ENCODE measurements at places on chromosomes 1 and 21.

DNA sequence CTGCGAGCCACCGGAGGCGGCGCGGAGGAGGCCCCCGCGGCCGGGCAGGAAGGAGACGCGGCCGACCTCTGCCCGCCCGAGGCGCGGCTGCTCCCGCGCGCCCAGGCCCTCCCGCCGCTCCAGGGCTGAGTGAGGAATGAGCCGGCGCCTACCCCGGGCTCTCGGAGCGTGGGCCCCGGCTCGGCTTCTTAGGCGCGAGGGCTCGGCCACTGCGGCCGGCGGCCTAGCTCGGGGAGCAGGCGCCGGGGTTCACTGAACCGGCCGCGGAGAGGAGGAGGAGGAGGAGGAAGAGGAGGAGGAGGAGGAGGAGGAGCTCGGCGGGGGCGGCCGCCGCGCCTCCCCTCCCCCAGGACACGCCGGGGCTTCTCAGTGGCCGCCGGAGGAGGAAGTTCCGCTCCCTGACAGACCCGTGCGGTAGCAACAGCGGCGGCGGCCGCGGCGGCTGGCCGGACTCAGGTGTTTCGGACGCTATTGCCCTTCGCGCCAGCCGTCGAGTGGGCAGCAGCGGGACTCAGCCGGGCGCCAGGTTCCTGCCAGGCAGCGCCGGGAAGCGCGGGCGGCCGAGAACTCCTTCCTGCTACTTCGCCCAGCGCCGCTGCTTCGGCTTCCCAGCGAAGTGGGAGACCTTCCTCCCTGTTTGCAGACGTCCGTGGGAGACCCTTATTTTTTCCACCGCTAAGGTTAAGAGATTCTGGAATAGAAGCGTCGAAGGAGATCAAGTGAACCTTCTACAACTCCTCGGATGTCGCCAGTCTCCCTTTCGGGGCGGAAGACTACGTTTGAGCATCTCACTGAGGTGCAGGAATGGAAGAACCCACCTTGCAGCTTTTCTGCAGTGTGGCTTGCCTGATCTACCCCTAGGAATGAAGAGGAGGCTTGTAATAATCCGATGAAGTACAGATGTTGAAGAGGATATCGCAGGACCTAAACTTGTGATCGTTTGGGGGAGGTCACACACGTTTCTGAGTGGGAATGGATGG lies at the start of gene MAN1A2:
Gene MAN1A2 (plus strand): TSS at position 404 of the 980 bp plus-strand sequence. CDS start 735 bp downstream, outside the sequence.
- peak; percentile 81 for DNase-seq

- DNase-seq, result no peak
Observed at GRCh38 chr1:154155251-154155650, 378 bp upstream of the NUP210L start.

DNA sequence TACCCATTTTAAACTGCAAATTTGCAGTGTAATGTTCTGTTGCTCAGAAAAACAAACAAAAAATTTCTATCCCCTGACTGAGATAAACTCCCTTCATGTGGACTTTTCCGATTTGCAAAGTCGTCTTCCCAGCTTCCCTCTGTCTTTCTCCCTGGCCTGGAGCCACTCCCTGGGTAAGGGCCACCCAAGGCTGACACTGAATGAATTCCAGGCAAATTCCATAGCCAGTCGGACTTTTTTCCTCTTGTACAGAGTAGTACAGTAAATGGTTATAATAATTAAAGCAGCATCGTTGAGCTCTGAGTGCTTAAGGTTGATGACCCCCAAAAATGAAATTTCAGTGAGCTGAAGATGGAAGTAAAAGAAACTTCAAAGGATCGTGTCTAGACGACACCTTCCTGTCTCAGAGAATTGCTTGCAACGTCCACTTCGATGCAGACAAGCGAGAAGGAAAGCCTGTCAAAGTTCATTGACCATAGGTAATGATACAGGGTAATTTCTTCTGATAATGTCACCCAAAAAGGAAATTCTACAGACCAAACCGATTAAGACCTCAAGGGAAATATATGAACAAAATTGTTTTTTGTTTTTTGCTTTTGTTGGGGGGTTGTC lies 33.6 kb upstream of the LHX8 start:
- no peak for DNase-seq

DNA sequence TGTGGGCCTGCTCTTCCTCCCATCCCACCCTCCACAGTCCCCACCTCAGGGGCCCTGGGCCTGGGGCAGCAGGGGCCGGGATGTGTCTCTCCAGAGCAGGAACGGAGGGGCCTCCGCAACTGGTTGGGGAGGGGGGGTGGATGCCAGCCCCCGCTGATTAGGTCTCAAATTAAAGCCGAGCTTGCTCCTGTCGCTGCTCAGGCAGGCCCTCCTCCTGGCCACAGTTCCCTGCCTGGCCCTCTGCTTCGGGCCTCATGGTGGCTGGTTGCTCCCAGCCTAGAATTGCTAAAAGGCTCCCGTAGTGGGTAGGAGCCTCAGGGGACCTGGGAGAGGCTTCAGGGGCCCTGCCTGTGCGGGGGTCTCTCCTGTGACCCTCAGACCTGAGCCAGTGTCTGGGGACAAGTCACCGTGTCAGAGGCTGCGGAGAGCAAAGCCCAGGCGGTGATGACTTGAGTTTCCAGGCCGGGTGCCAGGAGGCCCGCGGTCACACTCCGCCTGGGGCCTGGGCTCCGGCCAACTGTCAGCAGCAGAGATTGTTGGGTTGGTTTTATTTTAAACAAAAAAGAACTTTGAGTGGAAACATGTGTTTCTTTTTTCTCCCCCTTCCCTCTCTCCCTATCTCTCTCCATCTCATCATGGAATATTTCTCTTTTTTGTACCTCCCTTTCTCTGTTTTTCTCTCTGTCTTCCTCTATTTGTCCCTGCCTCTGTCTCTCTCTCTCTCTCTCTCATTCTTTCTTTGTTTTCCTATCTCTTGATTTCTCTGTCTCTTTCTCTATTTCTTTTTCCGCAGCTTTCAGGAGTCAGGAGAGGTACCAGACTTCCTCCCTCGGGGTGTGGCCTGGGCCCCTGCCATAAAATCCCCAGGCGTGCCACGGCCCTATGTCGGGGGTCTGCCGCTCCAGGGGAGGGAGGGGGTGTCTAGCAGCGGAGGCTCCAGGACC lies 20.0 kb upstream of the EPHA2 start:
- DNase-seq, result no peak

GRCh38 chr1:110634455-110635311 lies 28.5 kb upstream of the KCNA2 start:
- peak; percentile 86 for DNase-seq

All from activated T-cell treated with anti-CD3 and anti-CD28 coated beads, Interleukin-2, amount 50 U/mL, for 48 hours (primary cell).